ENCODE measurements at places on chromosomes 1 and 21.

GRCh38 chr1:89133747-89134146, 7.8 kb upstream of the GBP2 start:
- DNase-seq: no peak

GRCh38 chr1:75220072-75220471, 85.9 kb downstream of the LHX8 start:
- no peak for DNase-seq

DNA sequence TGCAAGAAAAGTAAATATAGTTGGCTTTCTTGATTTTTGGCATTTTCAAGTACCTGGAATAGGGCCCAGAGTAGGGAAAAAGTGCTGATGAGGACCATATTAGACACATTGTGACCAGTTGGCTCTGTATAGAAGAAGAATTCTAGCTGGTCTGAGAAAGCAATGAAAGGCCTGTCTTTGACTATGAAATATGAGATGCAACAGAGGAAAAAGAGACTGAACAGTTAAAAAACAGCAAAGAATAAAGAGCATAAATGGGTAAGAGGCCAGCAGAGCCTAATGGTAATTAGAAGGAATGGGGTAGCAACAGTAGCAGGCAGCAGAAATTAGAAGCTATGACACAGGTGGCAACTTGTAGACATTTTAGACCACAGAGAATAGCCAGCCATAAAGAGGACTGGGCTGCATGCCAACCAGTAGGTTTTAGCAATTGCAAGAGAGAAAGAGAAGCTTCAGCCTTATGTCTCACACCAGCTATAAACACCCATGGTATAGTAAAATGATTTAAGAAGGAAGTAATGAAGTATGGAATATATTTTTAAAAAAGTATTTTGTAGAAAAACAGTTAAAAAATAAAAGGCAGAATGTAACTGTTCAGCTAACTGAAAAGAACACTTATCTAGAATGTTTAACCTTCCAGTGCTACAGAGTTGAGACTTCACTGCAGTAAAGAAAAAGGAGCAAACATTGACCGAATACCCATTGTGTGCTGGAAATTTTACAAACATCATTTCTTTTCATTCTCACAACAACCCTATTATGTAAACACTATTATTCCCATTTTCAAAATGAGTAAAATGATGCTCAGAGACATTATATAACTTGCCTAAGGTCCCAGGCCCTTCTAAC, 114.1 kb downstream of the LHX4 start:
- no peak for DNase-seq

GRCh38 chr1:155044812-155045657, 6.1 kb upstream of the ADAM15 start:
- DNase-seq: peak; percentile 63

- DNase-seq: no peak
Observed at GRCh38 chr1:161013488-161014230, 7.3 kb downstream of the F11R start.

All from caudate nucleus (tissue), 63 donors.